ENCODE measurements at places on chromosomes 16 and 17.

GRCh38 chr16:57708168-57708567, 13.6 kb downstream of the DRC7 start:
- DNase-seq = no peak

DNA sequence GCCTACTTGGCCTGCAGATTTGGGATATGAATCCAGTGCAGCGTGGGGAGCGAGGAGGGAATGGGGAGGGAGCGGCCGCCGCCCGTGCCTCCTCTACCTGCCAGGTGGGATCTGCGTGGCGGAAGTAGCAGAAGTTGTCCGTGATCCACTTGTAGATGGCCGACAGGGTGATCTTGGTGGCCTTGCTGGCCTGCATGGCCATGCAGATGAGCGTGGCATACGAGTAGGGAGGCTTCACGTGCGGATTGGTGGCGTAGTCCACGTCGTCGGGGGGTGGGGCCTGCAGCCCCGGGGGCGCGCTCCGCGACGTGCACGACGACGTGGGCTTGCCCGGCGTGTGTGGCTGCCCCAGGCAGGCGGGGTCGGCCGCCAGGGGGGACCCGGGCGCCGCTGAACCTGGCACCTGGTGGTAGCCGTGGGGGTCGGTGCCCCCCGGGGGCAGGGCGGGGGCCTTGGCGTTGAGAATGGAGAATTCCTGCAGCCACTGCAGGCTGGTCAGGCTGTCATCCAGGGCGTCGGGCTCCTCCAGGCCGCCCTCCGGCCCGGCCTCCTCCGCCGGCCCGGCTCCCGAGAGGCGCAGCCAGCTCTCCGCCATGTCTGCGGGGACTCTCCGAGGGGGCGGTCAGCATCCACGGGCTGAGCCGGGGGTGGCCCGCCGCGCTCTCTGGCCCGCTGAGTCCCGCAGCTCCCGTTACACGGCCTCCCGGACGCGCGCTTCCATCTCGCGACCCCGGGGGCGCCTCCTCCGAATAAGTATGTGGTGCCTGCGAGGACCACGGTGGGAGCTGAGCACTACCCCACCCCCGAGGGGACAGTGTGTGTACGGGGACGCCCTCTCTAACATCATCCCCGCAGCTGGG, 1.0 kb downstream of the FOXJ1 start:
- DNase-seq = no peak

GRCh38 chr17:76982408-76983074, 114.3 kb downstream of the MGAT5B start:
- no peak for DNase-seq

DNA sequence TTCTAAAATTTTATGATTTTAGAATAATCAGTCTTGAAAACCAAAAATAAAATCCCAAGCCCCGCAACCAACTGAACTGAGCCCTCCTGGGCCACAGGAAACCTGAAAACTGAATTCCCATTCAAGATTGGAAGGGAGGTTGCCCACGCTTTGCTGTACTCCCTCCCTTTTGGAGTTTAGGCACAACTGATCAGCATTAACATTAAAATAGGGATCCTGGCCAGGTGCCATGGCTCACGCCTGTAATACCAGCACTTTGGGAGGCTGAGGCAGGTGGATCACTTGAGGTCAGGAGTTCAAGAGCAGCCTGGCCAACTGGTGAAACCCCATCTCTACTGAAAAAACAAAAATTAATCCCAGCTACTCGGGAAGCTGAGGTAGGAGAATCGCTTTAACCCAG, 52.7 kb upstream of the NETO2 start:
- no peak for DNase-seq

DNA sequence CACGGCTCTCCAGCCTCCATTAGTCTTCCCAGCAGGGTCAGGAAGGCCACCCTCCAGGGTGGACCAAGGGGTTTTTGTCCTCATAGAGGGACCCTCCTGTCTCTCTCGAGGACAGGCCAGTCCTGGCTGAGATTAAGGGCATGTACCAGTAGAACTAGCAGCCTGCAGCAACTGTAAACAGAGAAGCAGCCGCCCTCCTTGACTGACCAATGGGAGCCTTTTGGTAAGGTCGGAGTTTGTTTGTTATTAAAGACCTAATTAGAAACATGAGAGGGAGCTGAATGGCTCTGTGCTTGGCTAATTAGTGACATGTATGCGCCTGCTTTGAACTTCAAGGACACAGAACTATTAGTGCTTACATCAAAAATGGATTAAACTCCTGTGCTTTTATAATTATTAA, 80.0 kb downstream of the CCDC182 start:
- DNase-seq = no peak

DNA sequence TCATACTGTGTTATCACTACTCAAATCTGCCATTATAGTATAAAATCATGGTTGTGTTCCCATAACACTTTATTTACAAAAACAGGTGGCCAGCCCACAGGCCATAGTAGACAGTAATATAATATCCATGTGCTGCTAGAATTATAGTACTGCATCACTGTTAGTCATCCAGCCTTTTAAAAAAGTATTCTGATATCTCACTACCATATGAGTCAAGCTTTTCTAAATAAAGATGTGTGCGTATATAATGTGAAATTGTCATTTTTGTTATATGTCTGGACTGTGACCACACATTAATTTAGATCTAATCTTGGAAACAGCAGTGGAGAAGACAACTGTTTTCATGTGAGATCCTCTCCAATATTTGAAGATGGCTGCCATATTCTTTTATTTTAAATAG, 1049.1 kb upstream of the GOT2 start:
- no peak for DNase-seq

DNA sequence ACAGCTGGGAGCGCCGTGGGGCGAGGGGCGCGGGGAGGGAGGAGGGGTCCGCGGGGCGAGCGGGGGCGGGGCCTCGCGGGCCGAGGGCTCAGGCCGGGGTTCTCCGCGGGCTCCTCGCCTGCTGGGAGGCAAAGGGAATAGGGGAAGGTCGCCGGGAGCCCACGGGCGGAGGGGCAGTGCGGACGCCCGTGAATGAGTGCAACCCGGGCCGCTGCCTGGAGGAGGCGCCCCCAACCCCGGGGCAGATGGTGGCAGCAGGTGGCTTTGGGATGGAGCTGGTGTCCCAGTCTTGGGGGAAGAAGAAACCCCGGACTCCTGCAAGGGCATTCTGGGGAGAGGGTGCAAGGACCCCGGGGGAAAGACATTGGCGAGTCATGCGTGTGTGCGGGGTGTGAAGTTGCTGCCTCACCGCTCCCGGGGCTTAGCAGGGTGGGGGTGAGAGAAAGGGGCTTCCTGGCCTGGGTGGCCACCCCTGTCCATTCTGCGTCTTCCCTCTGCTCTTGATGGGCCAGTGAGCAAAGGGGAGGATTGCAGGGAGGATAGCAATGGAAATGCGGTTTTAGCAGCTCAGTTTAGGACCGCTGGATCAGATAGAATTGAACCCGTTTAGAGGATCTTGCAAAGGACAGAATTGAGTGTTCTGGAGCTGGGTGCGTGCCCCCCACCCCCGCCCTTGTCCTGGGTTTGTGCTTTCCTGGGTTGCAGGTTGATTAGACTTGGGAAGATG, 526 bp downstream of the KIAA0513 start:
- no peak for DNase-seq

- no peak for DNase-seq
Measured at GRCh38 chr17:44309472-44309871, 1.1 kb downstream of the RUNDC3A start.

DNA sequence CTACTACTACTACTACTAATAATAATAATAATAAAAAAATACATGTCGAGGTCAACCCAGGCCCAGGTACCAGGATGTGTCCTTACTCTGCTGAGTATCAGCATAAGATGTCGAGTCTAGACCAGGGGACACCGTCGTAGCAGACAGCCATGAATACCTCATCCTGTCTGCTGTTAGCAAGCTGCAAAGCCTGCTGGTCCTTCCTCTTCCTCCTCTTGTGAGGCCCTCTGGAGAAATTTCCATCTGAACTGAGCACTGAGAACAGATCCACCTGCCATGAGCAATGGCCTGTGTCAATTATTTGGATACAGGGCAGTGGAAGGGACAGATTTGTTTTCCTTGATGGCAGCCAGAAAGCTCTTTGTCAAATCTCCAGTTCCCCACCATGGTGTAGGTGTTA, 168.5 kb downstream of the XYLT1 start:
- no peak for DNase-seq

DNA sequence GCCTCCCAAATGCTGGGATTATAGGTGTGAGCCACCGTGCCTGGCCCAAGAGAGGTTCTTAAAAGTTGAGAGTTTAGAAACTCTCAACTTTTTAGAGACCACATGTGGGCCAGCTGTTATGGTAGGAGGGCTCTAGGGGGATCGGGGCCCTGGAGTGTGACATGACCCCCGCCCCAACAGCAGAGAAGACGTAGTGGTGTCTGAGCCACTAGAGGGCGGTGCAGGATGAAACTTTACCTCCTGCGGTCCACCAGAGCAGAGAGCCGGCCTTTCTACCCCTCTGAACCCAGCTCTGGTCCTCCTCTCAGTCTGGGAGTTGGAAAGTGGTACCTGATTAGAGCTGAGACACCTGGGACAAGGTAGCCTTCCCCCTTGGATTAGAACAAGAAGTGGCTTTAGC, 7.4 kb downstream of the CDK5RAP3 start:
- DNase-seq = peak; percentile 73

GRCh38 chr17:35291802-35292201, 48.9 kb downstream of the SLFN5 start:
- DNase-seq = no peak

DNA sequence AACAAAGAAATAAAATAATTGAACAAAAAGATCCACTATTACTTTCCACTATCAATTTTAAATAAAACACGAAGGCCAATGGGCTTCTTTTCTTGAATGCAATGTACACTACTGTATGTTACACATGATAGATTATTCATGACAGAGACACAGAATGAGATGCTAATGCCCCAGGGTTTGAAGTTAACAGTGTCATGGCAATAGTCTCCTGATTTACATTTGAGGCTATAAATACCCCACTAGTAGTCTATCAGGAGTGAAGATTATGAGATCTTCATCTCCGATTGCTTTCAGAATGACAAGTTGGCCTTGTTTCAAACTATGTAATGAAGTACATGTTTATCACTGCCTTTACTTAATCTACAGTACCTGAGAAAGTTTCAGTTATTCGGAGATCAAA, 84.4 kb downstream of the RPGRIP1L start:
- DNase-seq = no peak

- no peak for DNase-seq
Measured at GRCh38 chr16:84082110-84082509, 34.6 kb downstream of the MBTPS1 start.

GRCh38 chr17:11539637-11540036, 58.6 kb upstream of the DNAH9 start:
- DNase-seq = no peak

GRCh38 chr16:85029981-85030401, 2.4 kb downstream of the KIAA0513 start:
- no peak for DNase-seq

- DNase-seq = peak; percentile 21
Measured at GRCh38 chr17:81239714-81240555, 817 bp downstream of the NDUFAF8 start.

- no peak for DNase-seq
Measured at GRCh38 chr16:4431023-4431422, 5.4 kb downstream of the DNAJA3 start.

DNA sequence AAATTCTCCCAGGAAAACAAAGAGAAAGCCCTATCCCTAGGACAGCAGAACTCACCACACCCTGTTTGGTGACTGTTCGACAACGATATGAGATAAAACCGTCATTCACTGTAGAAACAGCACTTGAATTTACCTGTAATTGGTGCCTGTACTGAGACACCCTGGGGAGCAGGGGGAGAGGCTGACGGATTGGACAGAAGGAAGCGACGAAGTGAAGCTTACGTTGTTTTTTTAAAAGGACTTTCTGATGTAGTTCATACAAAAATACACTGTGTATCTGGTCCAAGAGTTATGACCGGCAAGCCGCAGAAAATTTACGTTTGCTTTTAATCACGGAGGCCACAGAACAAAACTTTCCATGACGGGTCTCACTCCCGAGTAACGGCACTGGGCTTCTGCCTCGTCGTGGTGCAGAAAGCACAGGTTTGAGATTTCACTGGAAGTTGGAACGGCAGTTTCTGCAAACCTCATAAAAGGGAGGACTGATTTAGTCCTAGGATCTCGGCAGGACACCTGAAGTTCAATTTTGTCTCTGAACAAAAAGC, 9.7 kb downstream of the NXN start:
- peak; percentile 42 for DNase-seq

DNA sequence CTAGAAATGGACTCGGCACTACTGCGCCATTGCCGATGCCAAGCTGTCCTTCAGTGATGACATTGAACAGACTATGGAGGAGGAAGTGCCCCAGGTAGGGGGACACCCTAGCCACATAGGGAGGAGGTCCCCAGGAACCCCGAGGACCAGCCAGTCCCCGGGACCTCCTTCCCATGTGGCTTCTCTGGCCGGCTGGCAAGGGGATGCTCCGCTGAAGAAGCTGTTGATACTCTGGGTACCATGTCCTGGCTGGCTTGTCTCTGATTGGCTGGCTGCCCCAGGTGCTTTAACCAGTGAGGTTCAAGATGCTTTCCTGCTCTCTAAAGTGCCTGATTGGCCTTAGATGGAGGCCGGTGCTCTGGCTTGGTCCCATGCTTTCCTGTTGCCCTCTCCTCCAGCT, 103.6 kb downstream of the SDR42E1 start:
- DNase-seq = no peak

- DNase-seq = no peak
Measured at GRCh38 chr17:80348551-80349150, 66.3 kb upstream of the ENDOV start.

DNA sequence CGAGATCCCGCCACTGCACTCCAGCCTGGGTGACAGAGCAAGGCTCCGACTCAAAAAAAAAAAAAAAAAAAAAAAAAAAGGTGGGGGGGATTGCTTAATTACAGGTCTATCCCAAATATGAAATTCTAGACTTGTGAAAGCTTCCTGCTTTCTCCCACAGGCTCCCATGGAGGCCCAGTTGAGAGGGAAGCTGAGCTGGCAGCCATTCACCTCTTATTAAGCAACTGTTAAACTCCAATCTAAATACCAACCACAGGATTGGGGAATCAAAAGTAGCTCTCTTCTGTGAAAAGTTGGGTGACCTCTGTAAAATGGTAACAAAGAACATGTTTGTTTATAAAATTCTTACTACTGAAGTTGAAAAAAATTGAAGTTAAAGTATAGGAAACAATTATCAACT, 45.8 kb upstream of the STAC2 start:
- DNase-seq = no peak

DNA sequence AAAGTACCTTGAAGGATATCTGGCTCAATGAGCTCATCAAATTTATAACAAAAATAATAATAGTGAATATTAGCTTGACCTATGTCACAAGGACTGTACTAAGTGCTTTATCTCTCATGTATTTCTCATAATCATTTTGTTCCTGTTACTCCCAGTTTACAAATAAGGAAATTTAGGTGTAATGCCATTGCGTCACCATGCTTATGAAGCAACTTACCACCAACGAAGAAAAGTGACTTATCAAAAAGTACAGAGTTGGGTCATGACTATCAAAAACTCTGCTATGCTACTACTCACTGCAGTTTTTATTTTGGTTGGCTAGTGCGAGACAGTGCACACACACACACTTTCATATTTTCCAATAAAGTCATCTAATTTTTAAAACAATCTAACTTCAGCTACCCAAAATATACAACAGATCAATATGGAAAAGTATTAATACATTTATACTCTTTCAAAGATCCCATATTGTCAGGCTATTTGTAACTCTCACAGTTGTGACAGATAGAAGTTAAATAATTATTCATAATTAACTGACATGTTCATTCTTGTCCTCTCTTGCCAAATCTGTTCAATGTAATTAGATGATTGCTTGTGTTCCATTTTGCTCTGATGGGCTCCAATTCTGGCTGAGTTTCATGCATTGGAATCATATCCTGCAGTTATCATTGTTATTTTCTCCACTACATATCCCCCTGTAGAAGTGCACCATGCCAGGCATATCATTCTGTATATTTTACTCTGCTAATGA, 119.4 kb downstream of the KCNJ2 start:
- no peak for DNase-seq
